Pancreas (tissue), 10 donors: ENCODE measurements at places on chromosomes 12 and 14. TPM values are rescaled to one million over a fixed set of nuclear protein-coding genes. Genes with fewer than 3 reads are reported as not detected.

Gene PRPH
- total RNA-seq = 1.0 TPM

Gene ACADS
- total RNA-seq = 16.6 TPM

Gene MIP
- total RNA-seq = not detected

Gene GLT8D2
- 2.3 TPM for total RNA-seq

Gene ABCC9
- 3.3 TPM for total RNA-seq

Gene SIX4
- 2.3 TPM for total RNA-seq

Gene DPPA3
- total RNA-seq = not detected

Gene PTPRB
- total RNA-seq = 5.5 TPM

Gene LPAR5
- total RNA-seq = 0.67 TPM

Gene CCDC196
- 0.43 TPM for total RNA-seq

Gene TCL1B
- not detected for total RNA-seq

Gene NUAK1
- 2.6 TPM for total RNA-seq

Gene ACVR1B
- 28.0 TPM for total RNA-seq

Gene IQSEC3
- total RNA-seq = 1.0 TPM

Gene MUCL1
- not detected for total RNA-seq

Gene NOS1
- total RNA-seq = 1.0 TPM

Gene LACRT
- not detected for total RNA-seq

Gene A2ML1
- total RNA-seq = not detected

Gene NGB
- not detected for total RNA-seq

Gene SLC35E3
- 6.8 TPM for total RNA-seq

Gene PSMC6
- total RNA-seq = 30.0 TPM

Gene CLEC2B
- 1.1 TPM for total RNA-seq

Gene IAPP
- 11.8 TPM for total RNA-seq

Gene CEP290
- total RNA-seq = 6.4 TPM

Gene GNPNAT1
- 21.8 TPM for total RNA-seq

Gene NTF3
- total RNA-seq = not detected

Gene GALNT16
- 1.9 TPM for total RNA-seq

Gene HECTD4
- 17.9 TPM for total RNA-seq

Gene CCDC38
- total RNA-seq = not detected
